ENCODE measurements at places on chromosomes 6 and 20.

- DNase-seq, result peak; percentile 98
Observed at GRCh38 chr6:14921878-14922671, 323.8 kb upstream of the JARID2 start.

- no peak for DNase-seq
Observed at GRCh38 chr6:116430860-116431259, 30.3 kb upstream of the CALHM6 start.

DNA sequence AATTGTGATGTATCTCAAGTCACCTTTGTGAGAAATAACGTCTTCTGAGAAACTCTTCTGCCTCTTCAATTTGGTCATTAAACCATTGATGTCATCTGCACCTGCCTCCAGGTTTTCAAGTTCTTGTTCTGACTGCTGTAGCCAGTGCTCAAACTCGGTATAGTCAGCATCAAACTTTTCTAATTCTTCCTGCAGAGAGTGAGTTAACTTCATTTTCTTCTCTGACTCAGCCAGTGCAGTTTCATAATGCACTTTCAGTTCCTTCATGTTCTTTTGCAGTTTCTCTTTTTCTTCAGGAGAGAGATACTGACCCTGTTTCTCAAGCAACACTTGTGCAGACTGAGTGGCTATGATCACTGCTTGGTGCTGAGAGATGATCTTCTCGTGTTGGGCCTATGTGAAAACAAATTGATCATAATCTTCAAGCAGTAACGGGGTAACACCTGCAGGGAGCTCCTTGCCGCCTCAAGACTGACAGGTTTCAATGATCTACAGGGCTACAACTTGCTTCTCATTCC lies 48.8 kb downstream of the DST start:
- peak; percentile 58 for DNase-seq

DNA sequence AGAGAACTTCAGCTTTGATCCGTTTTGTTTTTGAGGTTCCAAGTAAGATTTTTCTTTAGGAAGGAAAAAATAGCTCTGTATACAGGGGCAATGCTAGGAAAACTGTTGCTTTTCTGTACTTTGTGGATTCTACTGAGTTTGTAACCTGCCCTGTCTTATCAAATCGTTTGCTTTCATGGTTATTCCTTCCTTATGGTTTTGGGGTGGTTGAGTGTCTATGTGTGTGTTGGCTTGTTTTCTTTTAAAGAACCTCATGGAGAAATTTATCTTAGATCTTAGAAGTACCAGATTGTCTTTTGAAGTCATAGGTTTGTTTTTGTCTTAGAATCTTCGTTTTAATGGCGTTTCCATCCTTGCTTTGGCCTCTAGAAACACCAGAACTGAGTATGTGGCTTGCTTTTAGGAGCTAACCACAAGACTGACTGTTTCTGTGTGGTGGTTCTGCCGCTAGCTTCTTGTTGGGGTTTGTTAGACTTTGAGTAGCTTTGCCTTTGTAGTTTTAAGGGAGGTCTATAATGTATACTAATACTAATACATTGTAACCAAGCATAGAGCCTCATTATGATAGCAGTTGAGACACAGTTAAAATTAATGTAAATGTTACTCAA lies 86.8 kb downstream of the RPP40 start:
- DNase-seq, result no peak

DNA sequence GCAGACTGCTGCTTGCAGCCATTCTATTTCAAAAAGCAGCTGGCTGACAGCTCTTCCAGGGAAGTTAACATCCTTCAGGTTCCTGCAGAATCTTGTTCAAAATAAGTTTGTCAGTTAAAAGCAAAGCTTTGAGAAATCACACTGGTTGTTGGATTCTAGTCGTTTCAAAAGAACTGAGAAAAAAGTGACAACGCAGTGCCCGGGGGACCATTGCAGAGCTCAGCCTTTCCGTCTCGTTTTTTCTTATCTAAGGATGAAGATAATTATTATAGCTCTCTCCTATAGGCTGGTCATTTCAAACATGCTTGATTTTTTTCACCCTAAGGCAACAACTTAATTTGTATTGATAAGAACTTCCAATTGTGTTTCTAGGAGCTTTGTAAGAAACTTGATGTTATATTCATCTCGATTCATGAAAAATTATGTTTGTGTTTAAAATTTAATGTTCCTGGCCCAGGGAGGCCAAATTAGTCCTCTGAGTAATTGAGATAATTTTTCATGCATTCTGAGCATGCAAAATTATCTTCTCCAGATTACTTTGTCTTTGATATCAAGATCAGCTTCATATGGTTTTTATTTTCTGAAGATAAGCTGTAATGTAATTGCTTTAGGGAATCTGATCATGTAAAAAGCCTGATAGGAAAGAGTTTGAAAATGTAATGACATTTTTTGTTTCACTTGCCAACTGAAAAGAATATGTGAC lies 58.4 kb downstream of the SNAP25 start:
- DNase-seq, result no peak

DNA sequence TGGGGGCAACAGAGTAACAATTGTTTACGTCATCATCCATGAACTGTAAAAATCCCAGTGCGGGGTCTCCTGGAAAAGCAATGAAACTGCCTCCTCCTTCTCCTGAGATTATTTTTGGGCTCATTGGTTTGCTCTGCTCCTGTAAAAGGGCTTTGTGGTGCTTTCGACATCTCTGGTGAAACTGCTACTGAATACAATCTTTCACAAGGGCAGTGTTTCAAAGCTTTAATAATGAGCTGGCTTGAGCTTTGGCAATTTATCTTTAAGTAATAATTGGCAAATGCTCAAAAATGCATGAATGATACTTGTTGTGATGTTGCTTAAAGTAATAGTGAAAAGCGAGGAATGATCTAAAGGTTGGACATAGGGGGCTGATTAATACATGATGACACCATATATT lies 43.5 kb upstream of the ENPP1 start:
- DNase-seq, result no peak

- no peak for DNase-seq
Observed at GRCh38 chr6:128244751-128245405, 275.5 kb downstream of the PTPRK start.

All from NB4 (cell line).